Activated CD8-positive, alpha-beta memory T cell treated with anti-CD3 and anti-CD28 coated beads, Interleukin-2, amount 50 U/mL, for 48 hours (primary cell): ENCODE measurements at places on chromosomes 1 and 21.

DNA sequence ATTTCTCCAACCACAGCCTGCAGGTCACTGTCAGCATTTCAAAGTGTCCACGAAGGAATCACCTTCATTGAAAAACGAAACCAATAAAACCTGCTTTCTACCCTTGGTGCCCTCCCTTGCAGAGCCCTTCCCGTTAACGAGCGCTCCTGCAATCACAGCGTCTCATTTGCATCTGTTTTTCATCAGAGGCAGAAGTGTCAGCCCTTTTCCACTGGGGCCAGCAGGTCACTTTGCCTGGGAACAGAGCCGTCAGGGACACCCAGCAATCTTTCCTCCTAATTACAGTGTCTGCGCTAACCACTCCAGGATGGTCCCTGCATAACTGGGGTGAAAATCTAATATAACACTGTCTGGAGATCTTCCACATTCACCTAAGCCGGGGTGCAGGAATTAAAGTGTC, 85.3 kb downstream of the PSMG1 start:
- DNase-seq: no peak

GRCh38 chr1:60345621-60346020, 272.1 kb upstream of the C1orf87 start:
- no peak for DNase-seq

DNA sequence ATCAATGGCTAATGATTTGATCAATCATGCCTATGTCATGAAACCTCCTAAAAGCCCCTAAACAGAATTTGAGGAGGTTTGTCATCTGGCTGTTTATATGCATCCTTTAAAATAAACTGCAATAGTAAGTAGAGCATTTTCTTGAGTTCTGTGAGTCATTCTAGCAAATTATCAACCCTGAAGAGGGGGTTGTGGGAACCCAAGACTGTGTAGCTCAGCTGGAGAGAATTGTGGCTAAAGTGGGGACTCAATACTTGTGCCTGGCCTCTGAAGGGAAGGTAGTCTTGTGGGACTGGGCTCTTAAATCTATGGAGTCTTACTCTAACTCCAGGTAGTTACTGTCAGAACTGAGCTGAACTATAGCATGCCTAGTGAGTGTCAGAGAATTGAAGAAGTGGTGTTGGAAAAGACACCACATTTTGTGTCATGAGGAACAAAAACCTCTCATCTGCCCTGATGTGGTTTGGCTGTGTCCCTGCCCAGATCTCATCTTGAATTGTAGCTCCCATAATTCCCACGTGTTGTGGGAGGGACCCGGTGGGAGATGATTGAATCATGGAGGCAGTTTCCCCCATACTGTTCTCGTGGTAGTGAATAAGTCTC, 402.4 kb downstream of the USH2A start:
- no peak for DNase-seq

GRCh38 chr1:235421751-235422150, 54.5 kb downstream of the TBCE start:
- DNase-seq: no peak

DNA sequence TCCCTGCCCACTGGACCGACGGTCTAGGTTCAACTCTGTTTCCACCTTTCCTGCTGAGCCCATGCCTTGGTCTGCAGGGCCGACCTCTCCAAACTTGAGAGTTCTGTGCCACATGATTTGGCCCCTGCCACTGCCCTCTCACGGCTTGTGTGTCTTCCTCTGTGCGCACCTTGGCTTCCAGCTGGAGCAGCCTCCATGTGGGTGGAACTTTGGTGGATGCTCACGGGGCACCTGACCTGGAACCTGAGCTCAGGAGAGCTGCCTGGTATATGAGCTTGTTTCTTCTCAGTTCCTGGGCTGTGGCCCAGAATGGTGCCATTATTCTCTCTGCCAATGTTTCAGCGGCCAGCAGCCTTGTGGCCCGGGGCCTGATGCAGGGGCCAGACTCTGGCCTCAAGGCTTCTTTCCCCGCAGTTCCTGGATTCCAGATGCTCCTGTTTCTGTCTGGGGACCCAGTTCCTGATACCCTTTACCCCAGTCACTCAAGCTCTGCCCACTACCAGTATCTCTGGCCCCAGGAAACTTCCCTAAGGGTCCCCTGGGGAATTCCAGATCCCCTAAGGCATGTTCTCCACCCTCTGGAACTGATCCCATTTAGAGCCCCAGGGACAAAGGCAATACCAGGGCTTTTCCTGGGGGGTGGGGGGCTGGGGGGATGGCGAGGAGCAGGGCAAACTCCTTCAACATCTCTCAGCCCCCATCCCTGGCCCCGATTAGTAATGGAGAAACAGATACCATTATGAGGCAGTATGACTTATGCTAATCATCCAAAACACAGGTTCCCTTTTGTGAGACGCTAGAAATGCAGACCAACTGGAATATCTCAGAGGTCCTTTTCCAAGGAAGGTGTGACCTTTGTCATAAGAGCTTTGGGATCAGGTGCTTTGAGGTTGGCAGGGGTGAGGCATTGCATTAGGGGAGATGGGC, 11.1 kb downstream of the QSOX1 start:
- no peak for DNase-seq

GRCh38 chr1:225449261-225449660, 21.4 kb upstream of the LBR start:
- DNase-seq: peak; percentile 43
